ENCODE measurements at places on chromosomes 11 and 22.

GRCh38 chr11:10857459-10857708 lies 469 bp downstream of the ZBED5 start:
- DNase-seq, result no peak

GRCh38 chr22:41695211-41695610 lies 4.1 kb upstream of the MEI1 start:
- no peak for DNase-seq

GRCh38 chr11:117690484-117691217 lies 106.4 kb downstream of the DSCAML1 start:
- DNase-seq, result no peak

GRCh38 chr22:24359452-24360120 lies 67.8 kb upstream of the ADORA2A start:
- no peak for DNase-seq

DNA sequence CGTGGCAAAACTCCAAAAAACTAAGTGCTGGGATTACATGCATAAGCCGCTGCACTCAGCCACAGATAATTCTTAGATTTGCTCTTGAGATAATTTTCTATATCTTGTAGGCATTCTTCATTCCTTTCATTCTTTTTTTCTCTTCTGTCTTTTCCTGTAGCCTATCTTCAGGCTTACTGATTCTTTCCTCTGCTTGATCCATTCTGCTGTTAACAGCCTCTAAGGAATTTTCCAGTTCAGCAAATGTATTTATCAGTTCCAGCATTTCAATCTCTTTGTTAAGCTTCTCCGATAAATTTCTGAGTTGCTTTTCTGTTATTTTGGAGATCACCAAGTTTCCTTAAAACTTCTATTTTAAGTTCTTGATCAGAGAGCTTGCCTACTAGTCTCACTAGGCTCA lies 46.7 kb downstream of the SMC1B start:
- no peak for DNase-seq

GRCh38 chr11:12824281-12825041 lies 150.2 kb downstream of the TEAD1 start:
- no peak for DNase-seq

- DNase-seq, result no peak
Observed at GRCh38 chr11:33063326-33063881, 24.0 kb downstream of the TCP11L1 start.

DNA sequence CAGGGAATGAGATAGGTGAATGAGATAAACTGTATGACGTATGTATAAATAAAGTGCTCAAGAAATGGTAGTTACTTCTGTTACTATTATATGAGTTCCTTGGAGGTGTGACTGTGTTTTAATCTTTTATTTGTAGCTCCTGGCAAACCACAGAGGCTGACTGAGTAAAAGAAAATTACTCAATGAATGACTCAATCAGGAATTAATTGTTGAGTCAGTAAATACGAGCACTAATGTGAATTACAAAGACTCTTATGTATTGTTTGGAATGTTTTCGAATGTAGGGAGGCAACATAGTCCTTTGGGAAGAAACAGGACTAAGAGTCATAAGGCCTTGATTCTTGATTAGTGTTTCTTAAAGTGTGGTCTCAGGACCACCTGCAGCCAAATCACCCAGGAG lies 51.1 kb upstream of the BLID start:
- no peak for DNase-seq

Measured in activated CD4-positive, CD25-positive, alpha-beta regulatory T cell treated with anti-CD3 and anti-CD28 coated beads, Interleukin-2, amount 50 U/mL, for 72 hours (primary cell).